ENCODE measurements at places on chromosomes 5 and 9.

DNA sequence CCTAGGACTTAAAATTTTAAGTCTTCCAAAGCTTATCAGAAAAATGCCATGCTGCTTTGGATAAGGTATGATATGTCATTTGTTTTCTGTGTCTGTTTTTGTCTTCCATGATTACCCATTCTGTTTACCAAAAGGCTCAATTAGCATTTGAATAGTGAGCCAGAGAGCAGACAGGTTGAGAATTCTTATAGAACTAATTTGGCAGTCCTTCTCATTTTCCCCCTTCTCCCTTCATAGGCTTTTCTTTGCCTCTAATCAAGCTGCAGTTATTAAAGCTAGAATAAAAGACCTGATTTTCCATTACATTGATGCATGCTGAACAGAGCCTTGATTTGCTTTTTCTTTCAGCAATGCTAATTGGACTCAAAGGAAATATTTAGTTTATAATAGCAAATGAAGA is 993.0 kb downstream of the MAT2B start:
- DNase-seq: no peak

DNA sequence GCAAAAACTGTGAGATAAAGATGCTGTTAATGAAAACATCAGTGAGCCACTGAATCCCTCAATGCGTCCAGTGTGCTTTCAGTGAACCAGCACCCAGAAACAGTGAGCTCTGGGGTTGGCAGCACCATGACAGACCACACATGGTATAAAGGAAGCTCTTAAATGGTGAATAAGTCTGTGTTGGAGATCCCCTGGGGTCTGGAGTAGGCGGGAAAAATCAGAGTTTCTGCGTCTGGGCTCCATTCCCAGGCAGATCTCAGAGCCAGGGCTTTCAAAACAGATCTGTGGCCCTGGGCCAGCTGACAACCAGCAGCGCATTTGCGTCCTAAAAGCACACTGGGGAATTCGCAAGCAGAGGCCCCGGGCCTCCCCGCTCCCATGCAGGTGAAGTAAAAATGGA is 233.5 kb downstream of the FRMD3 start:
- no peak for DNase-seq

DNA sequence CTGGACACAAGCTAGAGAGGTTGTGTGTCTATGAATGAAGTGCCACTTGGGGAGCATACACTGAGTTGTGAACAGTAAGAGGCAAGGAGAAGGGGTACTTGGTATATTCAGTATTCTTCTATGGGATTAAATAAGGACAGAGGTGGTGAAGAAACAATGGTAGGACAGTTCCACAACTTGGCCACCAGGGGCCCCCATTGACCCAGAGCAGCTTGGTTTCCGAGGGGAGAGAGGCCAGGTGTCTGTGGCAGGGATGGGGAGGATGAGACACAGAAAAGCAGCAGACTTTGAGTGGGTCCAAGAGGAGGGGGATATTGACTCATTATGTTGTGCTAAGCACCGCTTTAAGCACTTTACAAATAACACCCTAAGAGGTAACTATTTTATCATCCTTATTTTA is 220.6 kb downstream of the MELK start:
- no peak for DNase-seq

DNA sequence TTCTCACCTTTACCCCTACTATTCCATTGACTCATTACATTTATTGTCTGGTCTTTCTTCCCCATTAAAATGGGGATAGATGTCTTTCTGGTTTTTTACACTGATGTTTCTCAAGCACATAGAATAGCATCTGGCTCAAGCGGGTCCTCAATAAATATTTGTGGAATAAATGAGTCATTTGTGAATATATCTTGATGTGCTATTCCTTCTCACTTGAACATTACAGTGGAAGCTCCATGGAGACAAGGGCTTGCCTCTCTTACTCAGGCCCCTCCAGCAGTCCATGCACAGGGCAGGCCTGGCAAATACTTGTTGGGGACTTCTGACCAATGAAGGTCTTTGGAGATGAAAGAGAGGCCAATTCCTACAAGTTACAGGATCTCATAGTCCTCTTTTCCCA is 151.7 kb upstream of the TAS2R1 start:
- DNase-seq: no peak

- DNase-seq: no peak
Observed at GRCh38 chr5:72063219-72063819, 44.0 kb upstream of the MAP1B start.

- peak; percentile 77 for DNase-seq
Observed at GRCh38 chr9:135925496-135926133, 18.3 kb upstream of the CAMSAP1 start.

DNA sequence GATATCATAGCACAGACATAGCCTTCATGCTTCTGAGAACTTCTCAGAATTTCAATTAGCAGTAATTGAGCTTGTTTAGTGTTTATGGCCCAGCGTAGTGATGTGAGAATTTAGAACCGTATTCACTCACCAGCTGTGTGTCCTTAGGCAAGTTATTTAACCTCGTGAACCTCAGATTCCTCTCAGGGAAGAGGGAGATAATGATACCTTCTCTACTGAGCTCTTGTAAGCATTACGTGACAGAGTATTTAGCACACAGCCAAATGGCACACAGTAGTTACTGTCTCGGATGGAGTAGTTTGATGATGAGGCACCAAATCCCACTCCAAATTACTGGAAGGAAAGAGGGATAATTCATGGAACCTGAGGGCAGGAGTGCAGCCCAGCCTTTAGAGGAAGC is 429.3 kb downstream of the CCDC171 start:
- no peak for DNase-seq

- DNase-seq: no peak
Observed at GRCh38 chr5:76527685-76528161, 95.5 kb downstream of the F2RL2 start.

- no peak for DNase-seq
Observed at GRCh38 chr5:638501-639252, 26.5 kb downstream of the CEP72 start.

- no peak for DNase-seq
Observed at GRCh38 chr5:141882594-141883183, 4.5 kb upstream of the PCDH1 start.

DNA sequence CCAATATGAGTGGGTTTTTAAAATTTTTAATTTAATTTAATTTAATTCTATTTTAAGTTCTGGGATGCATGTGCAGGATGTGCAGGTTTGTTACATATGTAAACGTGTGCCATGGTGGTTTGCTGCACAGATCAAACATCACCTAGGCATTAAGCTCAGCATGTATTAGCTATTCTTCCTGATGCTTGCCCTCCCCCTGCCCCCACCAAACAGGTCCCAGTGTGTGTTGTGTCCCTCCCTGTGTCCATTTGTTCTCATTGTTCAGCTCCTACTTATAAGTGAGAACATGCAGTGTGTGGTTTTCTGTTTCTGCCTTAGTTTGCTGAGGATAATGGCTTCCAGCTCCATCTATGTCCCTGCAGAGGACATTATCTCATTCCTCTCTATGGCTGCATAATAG is 35.0 kb upstream of the ANKRD33B start:
- DNase-seq: no peak

DNA sequence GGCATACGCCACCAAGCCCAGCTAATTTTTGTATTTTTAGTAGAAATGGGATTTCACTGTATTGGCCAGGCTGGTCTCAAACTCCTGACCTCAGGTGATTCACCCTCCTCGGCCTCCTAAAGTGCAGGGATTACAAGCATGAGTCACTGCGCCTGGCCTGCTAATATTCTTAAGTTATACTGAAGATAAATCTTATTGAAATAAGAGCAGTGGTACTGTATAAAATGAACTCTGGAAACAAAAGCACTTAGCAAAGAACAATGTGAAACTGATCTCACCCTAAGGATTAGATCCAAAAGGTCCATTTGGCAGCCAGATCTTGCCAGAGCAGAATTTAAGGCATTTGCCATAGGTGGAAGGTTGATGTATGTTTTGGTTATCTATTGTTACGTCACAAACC is 27.1 kb downstream of the CYSTM1 start:
- no peak for DNase-seq

DNA sequence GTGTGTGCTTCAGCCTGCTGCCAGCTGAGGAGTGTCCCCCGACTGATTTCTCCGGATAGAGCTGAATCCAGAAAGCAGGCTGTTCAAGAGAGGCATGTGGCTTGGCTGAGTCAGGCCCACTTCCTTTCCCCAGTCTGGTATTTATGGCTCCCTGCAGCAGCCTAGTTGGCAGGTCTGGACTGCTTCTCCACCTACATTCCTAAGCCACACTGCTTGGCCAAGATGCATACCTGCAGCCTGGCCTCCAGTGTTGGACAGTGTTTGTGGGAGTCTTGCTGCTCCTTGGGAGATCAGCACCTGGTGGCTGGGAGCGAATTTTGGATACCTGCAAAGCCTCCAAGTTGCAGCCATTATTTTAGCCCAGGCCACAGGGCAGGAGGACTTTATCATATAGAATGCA is 670.8 kb downstream of the ACTL7B start:
- no peak for DNase-seq

GRCh38 chr5:13976867-13977830 is 32.7 kb upstream of the DNAH5 start:
- no peak for DNase-seq

- DNase-seq: no peak
Observed at GRCh38 chr9:86822006-86822801, 125.1 kb downstream of the GAS1 start.

GRCh38 chr5:65055938-65056337 is 287.2 kb downstream of the CWC27 start:
- no peak for DNase-seq

DNA sequence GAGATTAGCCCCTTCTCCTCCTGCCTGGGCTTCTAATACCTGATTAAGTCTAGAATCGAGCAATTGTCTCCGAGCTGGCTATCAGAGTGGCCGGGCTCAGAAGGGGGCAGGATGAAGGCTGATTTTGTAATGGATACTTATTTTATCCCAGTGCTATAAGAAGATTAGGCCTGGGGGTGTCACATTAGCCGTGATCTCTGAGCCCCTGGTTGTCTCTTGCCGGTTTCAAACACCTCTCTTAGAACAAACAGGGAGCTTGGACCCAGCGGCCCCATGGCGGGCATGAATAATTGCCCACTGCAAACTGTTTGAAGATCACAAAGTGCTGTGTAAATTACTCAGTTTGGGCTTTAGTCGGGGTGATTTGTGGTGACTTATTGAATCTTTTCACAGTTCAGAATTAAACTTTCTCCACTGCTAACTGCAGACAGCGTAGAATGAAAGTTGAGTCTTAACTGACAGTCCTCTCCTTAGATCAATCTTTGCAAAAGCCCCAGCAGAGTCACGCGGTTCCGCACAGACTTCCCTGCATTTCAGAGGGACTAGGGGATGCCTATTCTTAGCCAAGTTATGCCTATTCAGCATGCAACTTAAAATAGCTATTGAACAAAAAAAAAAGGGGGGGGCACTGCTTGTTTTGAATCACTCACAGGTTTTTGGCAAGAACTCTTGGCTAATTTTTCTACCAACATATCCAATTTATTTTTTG is 200.6 kb upstream of the IRX1 start:
- no peak for DNase-seq

- DNase-seq: no peak
Observed at GRCh38 chr5:89604342-89604741, 721.4 kb upstream of the MEF2C start.

Data from stimulated activated CD4-positive, alpha-beta T cell treated with anti-CD3 and anti-CD28 coated beads, TNF-alpha, amount 100 ng/mL, for 24 hours (primary cell).